ENCODE measurements at places on chromosomes 4 and X. TPM values are rescaled to one million over a fixed set of nuclear protein-coding genes. Genes with fewer than 3 reads are reported as not detected.

DNA sequence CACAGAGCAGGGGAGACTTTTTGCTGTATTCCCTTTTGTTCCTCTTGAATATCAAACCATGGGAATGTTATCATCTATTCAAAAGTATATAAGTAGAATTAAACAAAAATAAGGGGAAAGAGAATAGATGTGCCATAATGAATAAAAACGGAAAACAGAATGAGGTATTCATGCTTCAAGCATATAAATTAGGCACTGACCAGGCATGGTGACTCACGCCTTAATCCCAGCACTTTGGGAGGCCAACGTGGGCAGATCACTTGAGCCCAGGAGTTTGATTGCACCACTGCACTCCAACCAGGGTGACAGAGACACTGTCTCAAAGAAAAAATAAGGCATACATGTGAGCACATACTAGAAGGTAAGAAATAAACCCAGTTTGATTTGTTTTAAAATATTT lies 16.3 kb upstream of the NEUROG2 start:
- no peak overlapping the region for H3K4me3 ChIP-seq
- DNase-seq, result peak; percentile 57

GRCh38 chrX:139211568-139212182 lies 318.9 kb upstream of the F9 start:
- H3K4me1 ChIP-seq, result no peaks in the 10 kb centered on the region
- no peaks in the 10 kb centered on the region for H3K36me3 ChIP-seq
- H3K27ac ChIP-seq, result no peak overlapping the region
- no peak for DNase-seq

FRMPD4 gene
- total RNA-seq, result 0.50 TPM

TSPAN7 gene
- not detected for total RNA-seq

KCND1 gene
- total RNA-seq, result 1.3 TPM

GRCh38 chr4:170687751-170688150 lies 598.0 kb upstream of the AADAT start:
- no peak overlapping the region for H3K4me3 ChIP-seq
- no peaks in the 10 kb centered on the region for H3K27me3 ChIP-seq
- no peaks in the 10 kb centered on the region for H3K4me1 ChIP-seq
- DNase-seq, result no peak

Data from fibroblast of lung (primary cell).